ENCODE measurements at places on chromosomes 1 and 21.

GRCh38 chr1:16888860-16889816 is 6.6 kb upstream of the RNU1-2 start:
- DNase-seq: no peak

- DNase-seq: no peak
Measured at GRCh38 chr1:112788561-112788960, 73.4 kb upstream of the PPM1J start.

DNA sequence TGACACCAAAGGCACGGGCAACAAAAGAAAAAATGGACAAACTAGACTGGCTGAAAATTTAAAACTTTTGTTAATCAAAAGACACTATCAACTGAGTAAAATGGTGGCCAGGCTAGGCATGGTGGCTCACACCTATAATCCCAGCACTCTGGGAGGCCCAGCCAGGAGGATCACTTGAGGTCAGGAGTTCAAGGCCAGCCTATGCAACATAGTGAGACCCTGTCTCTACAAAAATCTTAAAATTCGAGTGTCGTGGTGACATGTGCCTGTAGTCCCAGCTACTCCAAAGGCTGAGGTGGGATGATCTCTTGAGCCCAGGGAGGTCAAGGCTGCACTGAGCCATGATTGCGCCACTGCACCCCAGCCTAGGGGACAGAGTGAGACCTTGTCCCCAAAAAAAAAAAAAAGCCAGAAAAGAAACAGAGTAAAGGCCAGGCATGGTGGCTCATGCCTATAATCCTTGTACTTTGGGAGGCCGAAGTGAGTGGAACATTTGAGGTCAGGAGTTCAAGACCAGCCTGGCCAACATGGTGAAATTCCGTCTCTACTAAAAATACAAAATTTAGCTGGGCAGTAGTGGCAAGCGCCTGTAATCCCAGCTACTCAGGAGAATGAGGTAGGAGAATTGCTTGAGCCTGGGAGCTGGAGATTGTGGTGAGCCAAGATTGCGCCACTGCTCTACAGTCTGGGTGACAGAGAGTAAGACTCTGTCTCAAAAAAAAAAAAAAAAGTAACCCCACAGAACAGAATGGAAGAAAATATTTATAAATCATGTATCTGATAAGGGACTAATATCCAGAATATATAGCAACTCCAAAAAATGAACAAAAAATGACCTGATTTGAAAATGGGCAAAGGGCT is 8.0 kb downstream of the TUT4 start:
- DNase-seq: no peak

DNA sequence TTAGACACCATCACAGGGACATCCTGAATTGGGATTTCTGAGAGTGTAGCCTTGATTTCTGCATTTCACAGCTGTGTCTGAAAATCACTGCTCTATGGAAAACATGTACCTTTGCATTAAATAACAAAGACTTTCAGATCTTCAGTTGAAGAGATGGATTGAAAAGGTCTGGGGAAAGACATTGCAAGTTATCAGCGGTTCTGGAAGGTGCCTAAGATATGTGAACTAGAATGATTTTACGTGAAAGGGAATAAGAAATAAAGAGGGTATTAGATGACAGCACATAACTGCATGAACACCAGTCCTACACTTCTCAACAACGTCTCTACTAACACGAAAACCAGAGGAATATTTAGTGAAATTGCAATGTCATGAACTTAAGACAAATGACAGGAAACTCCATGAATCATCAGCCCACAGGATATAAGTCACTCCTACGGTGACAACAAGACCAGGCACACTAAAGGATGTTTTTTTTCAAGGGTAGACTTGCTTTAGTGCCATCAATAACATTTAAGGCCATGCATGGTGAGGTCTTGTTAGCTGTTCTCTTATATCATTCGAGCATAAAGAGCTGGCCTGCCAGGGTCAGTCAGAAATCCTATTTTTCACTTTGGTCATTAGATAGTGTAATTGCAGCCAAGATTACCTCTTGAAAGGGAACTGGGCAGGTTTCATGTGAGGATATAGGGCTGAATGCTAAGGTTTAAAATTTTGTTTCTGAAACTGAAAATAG is 283.1 kb downstream of the GRIK1 start:
- DNase-seq: no peak

- no peak for DNase-seq
Measured at GRCh38 chr1:101460739-101461138, 223.9 kb downstream of the S1PR1 start.

- DNase-seq: no peak
Measured at GRCh38 chr1:155000411-155000725, 2.2 kb upstream of the ZBTB7B start.

DNA sequence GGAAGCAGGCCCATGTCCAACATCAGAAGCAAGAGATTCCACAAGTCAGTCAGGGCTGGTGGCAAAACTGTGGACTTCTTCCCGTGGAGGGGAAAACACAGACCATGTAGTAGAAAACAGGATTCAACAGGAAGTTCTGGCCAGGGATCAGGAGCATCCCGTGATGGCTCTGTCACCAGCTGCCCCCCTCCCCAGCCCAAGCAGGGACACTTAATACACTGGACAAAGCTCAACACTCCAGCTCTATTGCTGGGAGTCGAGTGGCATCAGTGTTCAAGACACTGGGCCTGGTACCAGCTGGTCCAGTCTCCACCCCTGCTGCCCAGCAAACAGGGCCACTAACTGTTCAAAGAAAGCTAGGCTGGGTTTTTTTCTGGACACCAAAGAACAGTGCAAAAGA is 3.7 kb downstream of the SLC45A3 start:
- no peak for DNase-seq

GRCh38 chr1:208358651-208359050 is 114.5 kb upstream of the PLXNA2 start:
- no peak for DNase-seq

- no peak for DNase-seq
Measured at GRCh38 chr1:51559064-51559500, 40.0 kb upstream of the EPS15 start.

GRCh38 chr1:61391730-61392129 is 309.4 kb downstream of the NFIA start:
- no peak for DNase-seq

- DNase-seq: no peak
Measured at GRCh38 chr1:116434849-116435248, 61.8 kb downstream of the ATP1A1 start.

DNA sequence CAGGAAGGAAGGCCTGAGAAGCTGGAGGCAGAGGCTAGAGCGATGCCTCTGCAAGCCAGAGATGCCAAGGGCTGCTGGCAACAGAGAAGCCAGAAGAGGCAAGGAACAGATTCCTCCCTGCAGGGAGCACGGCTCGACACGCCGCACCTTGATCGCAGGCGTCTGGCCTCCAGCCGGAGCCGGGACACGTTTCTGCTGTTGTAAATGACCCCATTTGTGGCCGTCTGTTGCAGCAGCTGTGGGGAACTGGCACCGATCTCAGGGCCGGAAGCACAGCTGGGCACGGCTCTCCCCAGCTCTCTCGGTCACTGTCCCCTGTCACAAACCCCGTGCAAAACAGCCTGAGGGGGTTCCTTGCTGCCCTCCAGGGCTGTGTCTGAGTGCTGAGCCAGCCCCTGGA is 59.6 kb downstream of the SIK1 start:
- DNase-seq: no peak

DNA sequence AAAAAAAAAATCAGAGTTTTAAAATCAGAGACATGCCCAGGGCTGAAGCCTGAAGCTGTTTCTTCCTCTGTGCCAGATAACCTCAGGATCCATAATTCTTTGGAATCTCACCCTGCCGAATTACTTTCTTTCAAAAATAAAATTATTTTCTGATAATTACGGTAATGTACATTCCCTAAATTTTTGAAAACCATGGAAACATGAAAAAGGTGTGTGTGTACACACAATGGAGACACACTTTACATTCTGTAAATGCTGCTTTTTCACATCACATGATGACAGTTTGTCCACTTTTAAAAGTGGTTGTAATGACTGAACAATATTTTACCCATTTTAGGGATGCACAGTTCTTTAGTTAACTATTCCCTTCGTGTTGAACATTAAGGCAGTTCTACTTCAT is 21.5 kb downstream of the CRCT1 start:
- DNase-seq: no peak

- DNase-seq: no peak
Measured at GRCh38 chr1:10815858-10816195, 19.4 kb upstream of the CASZ1 start.

Data from T-helper 1 cell (primary cell).